Thymus (tissue), 14 donors: ENCODE measurements at places on chromosomes 1 and 21.

GRCh38 chr1:239744851-239745250, 346.8 kb upstream of the FMN2 start:
- no peak for DNase-seq

GRCh38 chr1:88973520-88974137, 18.8 kb downstream of the KYAT3 start:
- no peak for DNase-seq

DNA sequence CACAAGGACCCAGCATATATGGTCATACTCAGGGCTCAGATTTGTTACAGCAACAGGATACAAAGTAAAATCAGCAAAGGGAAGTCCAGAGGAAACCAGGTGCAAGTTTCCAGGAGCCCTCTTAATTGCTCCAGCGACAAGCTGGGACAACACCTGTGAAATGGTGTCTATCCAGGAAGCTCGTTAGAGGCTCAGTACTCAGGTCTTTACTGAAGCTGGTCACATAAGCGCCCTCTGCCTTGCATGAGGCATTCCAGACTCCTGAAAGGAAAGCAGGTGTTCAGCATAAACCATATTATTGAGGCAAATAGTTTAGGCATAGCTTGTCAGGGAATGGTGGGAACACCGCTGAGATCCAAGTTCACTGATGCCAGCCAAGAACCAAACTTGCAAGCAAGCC, 231.0 kb downstream of the SLC35F3 start:
- no peak for DNase-seq

DNA sequence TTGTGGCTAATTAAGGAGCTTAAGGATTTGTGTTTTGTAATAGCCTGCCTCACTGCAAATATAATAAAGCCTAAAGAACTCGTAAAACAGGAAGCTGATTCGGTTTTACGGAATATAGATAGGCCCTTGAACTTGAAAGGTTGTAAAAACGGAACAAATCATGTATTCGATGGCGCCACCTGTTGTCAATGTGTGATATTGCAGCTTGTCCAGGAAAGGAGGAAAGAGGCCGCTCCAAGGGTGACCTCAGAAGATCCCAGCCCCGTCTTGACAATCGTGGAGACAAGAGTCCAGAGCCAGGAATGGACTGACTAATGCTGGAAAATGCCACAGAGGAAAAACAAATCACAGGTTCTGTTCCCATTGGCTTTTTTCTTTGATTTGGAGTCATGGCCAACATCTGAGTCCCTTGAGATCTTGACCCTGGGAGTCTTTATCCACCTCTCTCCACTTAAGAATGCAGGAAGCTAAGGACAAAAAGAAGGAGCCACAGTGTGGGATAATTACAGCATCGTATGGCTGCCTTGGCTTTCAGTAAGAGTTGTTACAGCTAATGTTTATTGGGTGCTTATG, 7.0 kb upstream of the IGSF21 start:
- peak; percentile 38 for DNase-seq

DNA sequence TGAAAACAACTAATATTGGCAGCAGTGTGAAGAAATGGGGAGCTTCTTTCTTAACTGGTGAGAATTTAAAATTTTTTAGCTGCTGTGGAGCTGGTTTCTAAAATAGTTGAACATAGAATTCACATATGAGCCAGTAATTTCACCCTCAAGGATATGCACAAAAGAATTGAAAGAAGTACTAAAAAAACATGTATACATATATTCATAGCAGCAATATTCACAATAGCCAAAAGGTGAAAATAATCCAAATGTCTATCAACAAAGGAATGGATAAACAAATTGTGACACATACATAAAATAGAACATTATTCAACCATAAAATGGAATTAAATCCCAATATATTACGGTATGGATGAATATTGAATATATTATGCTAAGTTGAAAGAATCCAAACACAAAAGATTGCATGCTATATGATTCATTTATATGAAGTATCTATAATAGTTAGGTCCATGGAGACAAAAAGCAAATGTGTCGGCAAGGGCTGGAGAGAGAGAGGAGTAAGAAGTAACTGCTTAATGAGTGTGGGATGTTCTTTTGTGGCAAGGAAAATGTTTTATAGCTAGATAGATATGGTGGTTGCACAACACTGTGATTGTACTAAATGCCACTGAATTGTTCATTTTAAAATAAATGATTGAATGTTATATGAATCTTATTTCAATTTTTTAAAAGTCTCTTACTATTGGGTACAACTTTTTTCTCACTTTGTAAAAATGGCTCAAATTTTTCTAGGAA, 14.8 kb upstream of the COL11A1 start:
- DNase-seq: no peak

- DNase-seq: peak; percentile 35
Measured at GRCh38 chr1:212699104-212699624, 476 bp downstream of the BATF3 start.

DNA sequence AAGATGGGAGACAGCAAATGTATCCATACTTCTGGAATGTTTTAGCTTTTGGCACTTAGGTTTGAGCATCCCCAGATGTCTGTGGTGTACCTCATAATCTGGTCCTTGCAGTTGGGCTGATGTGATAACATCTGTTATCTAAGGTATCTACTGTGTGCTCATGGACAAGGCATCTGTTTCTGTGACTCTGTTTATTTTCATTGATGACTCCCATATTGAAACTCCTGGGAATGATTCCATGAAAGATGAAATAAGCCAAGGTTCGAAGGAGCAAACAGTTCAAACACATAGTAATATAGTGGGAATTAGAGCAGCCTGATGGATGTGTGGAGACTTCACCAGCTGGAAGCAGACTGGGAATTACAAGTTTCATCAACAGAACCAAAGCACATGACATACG, 20.7 kb upstream of the TRIM45 start:
- DNase-seq: no peak
